ENCODE measurements at places on chromosomes 7 and 10. TPM values are rescaled to one million over a fixed set of nuclear protein-coding genes. Genes with fewer than 3 reads are reported as not detected.

DNA sequence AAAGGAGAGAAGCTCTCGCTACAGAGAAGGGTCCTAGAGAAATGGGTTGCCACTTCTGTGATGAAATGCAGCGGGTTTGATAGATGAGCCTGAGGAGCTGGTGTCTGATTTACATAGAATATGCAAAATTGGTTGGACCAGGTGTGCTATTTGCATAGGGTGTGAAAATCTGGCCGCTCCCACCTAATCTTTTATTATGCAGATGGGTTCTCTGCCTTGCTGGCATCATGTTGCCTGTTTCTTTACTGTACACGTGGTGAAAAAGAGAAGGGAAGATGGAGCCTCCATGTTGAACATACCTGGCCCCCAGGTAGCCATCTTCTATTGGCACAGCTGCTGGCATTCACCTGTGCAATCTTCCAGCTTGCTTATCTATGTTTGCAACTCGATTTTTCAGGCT is 212.2 kb downstream of the ANKRD7 start:
- H3K36me3 ChIP-seq = no peaks in the 10 kb centered on the region
- H3K27ac ChIP-seq = no peak overlapping the region
- no peaks in the 10 kb centered on the region for H3K4me1 ChIP-seq
- no peaks in the 10 kb centered on the region for H3K27me3 ChIP-seq
- no peak overlapping the region for H3K4me3 ChIP-seq

SSC4D gene
- 0.41 TPM for total RNA-seq

GRCh38 chr10:71767420-71768035 is 5.8 kb downstream of the VSIR start:
- no peaks in the 10 kb centered on the region for H3K36me3 ChIP-seq
- peak overlapping the region; percentile 96 for H3K27ac ChIP-seq
- no peaks in the 10 kb centered on the region for H3K27me3 ChIP-seq
- H3K4me1 ChIP-seq = peaks cover 77% of the 10 kb centered on the region
- no peak overlapping the region for H3K4me3 ChIP-seq

GRCh38 chr7:80806663-80807062 is 112.2 kb downstream of the SEMA3C start:
- DNase-seq = no peak
- H3K4me3 ChIP-seq = no peak overlapping the region
- H3K36me3 ChIP-seq = no peaks in the 10 kb centered on the region
- H3K4me1 ChIP-seq = no peaks in the 10 kb centered on the region

DNA sequence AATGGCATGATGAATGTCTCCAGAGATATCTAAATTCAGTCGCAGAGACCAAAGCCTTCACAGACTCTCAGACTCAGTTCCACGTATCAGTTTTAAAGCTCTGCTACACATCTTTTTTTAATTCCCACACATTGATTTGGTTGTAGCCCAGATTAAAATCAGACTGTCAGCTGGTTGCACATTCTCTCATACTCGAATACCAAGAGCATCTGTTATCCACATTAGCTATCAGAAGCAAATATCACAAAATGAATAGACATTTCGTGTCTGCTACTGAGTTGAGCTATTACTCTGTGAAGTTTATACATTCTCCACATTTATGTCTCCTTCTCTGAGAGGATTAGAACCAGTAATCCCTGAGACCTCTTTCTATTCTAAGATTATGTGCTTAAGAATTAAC is 229.2 kb downstream of the GPAM start:
- no peak overlapping the region for H3K27ac ChIP-seq
- no peak for DNase-seq
- H3K36me3 ChIP-seq = no peaks in the 10 kb centered on the region
- no peaks in the 10 kb centered on the region for H3K27me3 ChIP-seq
- H3K4me1 ChIP-seq = no peaks in the 10 kb centered on the region

DNA sequence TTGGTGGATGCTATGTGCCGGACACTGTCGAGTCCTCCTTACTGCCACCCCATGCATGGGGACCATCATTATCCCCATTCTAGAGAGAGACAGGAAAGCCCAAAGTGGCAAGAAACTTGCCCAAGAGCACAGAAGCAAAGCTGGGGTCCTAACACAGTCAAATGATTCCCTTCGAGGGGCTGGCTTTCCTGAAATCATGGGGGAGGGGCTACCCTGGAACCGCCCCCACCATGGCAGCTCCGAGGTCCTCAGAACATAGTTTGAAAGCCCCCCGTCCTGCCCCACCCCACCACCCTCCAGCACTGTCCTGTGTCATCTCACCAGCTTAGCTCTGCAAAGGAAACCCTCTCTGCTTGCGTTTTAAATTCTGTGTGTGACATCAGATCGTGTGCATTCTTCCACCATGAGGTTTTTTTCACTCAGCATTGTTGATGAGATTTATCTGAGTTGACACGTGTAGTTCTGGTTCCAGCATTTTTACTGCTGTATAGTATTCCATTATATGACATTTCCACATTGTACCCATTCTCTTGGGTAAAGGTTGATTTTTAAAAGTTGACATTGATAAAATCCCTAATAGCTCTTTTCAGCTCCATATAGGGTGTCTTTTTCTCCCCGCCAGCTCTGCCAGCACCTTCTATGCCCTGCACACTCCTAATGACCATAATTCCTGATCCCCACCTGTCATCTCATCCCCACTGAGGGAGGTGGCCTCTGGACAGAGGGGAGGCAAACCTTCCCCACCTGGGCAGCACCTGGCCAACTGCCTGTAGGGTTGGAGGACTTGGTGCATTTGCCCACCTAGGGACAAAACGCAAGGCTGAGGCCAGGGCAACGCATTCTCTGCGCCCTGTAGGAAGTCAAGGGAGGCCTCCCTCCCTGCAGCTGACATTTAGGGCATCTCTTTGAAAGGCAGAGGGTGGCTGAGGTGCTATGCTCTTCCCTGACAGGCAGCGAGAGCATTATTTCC is 100.2 kb upstream of the GPR26 start:
- no peak overlapping the region for H3K27ac ChIP-seq
- no peaks in the 10 kb centered on the region for H3K4me1 ChIP-seq
- H3K4me3 ChIP-seq = no peak overlapping the region
- H3K36me3 ChIP-seq = no peaks in the 10 kb centered on the region
- peaks cover 32% of the 10 kb centered on the region for H3K27me3 ChIP-seq

HTR5A gene
- not detected for total RNA-seq

- H3K36me3 ChIP-seq = no peaks in the 10 kb centered on the region
- H3K27ac ChIP-seq = peak overlapping the region; percentile 87
- DNase-seq = peak; percentile 80
- H3K4me1 ChIP-seq = peaks cover 54% of the 10 kb centered on the region
These were observed 53.1 kb upstream of the PDCD4 start for GRCh38 chr10:110818311-110819256.

BMPER gene
- 2.4 TPM for total RNA-seq

- H3K36me3 ChIP-seq = no peaks in the 10 kb centered on the region
- peak overlapping the region; percentile 65 for H3K27ac ChIP-seq
- no peak overlapping the region for H3K4me3 ChIP-seq
- DNase-seq = no peak
These were observed 310.2 kb downstream of the FGFR2 start for GRCh38 chr10:121288011-121288410.

GRCh38 chr7:111743244-111743847 is 181.1 kb upstream of the IMMP2L start:
- no peaks in the 10 kb centered on the region for H3K36me3 ChIP-seq
- no peaks in the 10 kb centered on the region for H3K4me1 ChIP-seq
- H3K4me3 ChIP-seq = no peak overlapping the region
- DNase-seq = no peak

CCL24 gene
- total RNA-seq = 1.8 TPM

- no peaks in the 10 kb centered on the region for H3K4me1 ChIP-seq
- DNase-seq = no peak
These were observed 21.7 kb upstream of the ZNF365 start for GRCh38 chr10:62352356-62352970.

- no peak overlapping the region for H3K4me3 ChIP-seq
- no peaks in the 10 kb centered on the region for H3K36me3 ChIP-seq
- DNase-seq = no peak
- H3K4me1 ChIP-seq = peaks cover 40% of the 10 kb centered on the region
These were observed 16.9 kb downstream of the SMURF1 start for GRCh38 chr7:99126921-99127553.

DNA sequence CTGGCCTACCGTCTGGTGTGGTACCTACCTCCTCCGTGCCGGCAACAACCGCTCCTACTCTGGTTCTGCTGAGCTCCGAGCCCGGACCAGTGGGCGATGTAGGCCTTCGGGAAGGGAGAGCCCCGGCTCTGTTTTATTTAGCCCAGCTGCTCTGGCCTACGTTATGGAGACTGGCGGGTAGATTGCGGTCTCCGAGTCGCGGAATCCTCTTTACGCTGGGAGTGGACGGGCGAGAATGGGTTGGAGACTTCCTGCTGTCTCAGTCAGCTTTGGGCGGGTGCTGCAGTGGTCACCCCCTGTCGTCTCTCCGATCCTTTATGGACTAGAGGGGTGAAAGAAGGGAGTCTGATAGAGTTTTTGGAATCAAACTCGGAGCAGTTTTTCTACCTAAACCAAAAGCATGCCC is 406 bp downstream of the CBLL1 start:
- H3K4me1 ChIP-seq = peaks cover 21% of the 10 kb centered on the region
- peak overlapping the region; percentile 84 for H3K4me3 ChIP-seq
- H3K27ac ChIP-seq = peak overlapping the region; percentile 96
- no peaks in the 10 kb centered on the region for H3K36me3 ChIP-seq

TMEM176A gene
- 44.6 TPM for total RNA-seq

Data from transverse colon (tissue), 4 donors.